ENCODE measurements at places on chromosomes 11 and 22.

DNA sequence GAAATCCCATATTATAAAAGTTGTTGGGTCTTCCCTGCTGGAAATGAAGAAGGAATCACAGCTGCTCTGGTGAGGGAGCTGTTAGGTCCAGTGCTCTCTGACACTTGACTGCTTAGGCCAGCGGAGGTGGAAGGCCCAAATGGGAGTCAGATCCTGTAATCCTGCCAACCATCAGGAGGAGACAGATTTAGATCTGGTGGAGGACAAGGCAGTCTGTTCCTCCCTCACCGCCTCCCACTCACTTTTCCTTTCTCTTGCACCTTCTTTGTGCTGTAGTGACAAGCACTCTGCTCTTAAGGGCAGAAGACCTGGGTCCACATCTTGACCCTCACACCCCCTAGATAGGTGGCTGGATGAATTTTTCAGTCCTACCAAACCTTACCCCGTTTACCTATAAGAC is 59.7 kb upstream of the CHST1 start:
- no peak for DNase-seq

- peak; percentile 78 for DNase-seq
These were observed 1219.6 kb downstream of the BRD1 start for GRCh38 chr22:48607901-48608662.

DNA sequence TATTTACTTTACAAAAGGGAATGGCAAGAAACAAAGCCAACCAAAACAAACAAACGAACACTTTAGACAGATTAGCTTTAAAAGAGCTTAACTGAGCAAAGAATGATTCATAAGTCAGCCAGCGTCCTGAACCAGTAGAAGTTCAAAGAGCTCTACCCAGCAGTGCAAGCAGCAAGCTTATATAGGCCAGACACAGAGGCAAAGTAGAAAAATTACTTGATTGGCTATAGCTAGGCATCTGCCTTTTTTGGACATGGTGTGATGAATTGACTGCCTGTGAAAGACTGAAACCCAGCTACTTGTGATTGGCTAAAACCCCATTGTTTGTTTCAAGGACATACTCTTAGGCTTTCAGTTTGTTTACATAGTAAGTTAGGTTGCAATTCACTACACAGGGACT is 2120.0 kb upstream of the RAG2 start:
- no peak for DNase-seq

DNA sequence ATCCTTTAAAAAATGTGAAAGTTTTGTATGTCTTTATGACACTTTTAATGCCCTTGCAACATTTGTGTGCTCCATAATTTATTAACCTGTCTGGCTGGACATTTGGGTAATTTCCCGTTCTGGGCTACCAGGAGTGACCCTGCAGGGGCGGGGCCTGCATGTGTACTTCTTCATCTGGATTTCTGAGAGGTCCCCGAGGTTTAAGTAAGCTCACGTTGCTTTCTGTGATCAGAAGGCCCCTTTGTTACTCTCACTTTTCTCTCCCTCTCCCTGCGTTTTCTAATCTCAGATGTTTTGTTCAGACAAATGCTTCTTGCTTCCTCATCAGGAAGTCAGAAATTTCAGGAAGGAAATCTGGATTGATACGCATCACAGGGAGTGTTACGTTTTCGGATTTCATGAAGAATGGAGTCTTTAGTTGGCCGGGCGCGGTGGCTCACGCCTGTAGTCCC is 78.9 kb upstream of the CRYBB3 start:
- DNase-seq = no peak

GRCh38 chr11:134604886-134605285 is 192.8 kb upstream of the B3GAT1 start:
- DNase-seq = no peak

DNA sequence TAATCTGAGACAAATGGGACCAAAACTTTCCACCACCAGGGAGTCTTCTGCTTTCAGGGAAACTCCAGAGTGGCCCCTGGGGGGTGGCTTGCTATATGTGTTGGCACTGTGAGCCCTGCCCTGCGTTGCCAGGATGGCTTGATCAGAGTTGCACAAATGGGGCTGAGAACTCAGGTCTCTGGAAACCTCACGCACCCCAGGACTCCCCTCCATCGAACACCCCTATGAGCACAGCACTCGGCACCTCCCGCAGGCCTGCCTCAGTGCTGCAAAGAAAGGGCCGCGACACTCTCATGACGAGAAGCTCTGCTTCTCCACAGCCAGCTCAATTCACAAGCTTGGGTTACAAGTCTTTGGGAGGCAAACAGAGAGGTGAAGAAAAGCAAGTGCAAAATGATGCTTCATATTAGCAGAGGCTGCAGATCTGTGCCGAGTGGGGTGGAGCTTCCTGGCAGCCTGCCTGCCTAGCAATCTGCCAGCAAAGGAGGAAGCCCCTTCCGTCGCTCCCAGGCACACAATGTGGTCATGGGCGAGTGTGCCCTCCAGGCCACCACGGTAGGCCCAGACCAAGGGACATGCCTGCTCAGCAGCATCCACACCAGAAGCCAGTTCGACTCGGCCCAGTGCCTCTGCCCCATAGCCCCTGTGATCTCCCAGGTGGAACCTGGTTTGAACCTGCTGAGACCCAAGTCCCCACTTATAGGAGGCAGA is 55.7 kb downstream of the MYH9 start:
- DNase-seq = peak; percentile 73

DNA sequence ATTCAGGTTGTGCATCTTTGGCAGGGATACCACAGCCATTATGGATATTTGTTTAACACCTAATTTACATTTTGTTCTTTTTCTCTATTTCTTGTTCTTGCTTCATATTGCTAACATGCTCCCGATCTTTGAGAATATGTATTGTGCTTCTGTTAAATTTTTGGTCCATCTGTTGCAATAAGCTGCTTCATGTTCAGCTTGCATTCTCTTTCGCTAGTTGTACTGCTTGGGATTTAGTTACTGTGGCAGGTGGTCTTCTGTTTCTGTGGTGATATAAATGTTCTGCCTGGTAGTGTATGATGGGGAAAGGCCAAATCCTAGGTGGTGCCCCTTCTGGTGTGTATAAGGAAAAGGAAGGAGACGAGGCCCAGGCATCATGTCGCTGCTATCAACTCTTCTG is 140.2 kb downstream of the SPON1 start:
- DNase-seq = no peak

DNA sequence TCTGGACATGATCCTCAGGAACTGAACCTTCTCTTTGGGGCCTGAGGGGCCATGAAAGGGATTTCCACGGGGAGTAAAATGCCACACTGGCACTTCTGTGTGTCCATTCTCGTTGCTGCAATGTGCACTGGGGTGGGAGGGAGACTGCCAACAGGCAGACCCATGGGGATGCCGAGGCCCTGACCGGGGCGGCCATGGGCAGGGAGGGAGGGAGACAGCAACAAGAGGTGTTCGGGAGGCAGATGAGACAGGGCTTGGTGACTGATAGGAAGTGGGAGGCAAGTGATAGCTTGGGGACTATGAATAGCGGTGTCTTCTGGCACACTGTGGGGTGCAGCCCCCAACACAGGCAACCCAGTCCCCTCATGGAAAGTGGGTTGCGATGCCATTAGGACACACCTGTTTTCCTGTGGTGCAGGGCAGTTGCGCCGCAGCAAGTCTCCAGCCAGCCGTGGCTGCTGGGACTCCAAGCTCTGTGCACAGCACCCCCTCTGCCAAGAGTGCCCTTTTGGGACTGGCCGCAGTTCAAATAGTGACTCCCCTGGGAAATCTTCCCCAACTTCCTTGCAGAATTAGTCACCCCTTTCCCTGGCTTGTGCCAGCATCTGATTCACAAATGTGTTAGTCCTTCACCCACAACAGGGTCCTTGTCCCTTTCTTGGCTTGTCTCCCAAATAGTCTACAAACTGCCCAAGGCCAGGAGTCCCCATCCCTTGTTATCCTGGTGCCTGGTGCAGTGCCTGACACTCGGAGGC is 88.8 kb downstream of the CHST1 start:
- no peak for DNase-seq

DNA sequence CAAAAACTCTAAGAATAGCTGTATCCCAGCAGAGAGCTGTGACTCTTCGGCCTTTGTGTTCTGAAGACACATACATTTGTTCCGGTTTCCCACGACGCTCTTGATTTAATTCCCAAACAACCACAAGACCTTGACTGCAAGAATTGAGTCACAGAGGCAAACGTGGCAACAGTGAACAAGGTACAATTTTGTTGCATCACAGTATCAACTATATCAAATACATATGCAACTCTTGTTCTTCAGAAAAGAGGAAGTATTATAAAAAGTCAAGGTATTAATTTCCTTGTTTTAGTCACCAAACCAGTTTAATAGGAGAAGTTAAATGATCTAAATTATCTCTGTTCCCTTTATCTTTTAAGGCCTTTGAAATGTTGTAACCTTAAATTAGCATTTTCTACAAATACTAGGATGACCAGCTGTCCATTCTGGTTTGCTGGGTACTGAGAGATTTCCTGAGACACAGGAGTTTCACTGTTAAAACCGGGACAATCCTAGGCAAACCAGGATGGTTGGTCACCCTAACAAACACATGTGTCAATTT is 11.1 kb downstream of the HPS5 start:
- DNase-seq = peak; percentile 39

GRCh38 chr11:1391165-1392075 is 1.7 kb downstream of the BRSK2 start:
- no peak for DNase-seq

GRCh38 chr11:61579676-61580270 is 1.1 kb downstream of the SYT7 start:
- DNase-seq = no peak

DNA sequence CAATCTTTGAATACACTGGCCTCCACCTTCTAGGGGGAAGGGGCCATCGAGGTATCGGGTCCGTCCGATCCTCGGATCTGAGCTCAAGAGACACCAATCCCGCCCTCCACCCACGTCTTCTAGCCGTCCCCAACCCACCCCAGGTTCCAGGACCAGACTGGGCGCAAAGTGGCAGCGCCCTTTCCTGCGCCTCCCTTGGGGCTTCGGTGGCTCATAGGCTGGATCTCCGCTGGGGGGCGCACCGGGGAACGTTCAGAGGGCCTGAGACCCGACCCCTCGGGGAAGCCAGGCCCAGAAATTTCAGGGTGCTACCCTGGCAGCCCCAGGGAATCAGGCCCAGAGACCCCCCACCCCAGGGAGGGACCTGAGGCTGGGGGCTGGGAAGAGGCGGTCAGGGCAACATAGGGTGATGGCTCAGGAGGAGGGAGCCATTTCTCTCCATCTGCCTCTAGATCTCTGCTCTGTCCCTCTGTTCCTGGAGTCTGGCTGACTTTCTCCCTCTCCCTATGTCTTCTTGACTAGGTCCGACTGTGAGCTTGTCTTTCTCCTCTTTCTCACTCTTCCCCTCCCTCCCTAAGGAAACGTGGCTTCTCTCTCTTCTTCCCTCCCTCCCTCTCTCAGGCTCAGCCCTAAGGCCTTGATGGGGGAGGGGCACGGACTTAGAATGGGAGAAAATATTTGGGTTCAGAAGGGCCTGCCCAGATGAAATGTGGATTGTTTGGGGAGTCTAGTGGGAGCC is 1.1 kb downstream of the CREB3L1 start:
- DNase-seq = peak; percentile 72

DNA sequence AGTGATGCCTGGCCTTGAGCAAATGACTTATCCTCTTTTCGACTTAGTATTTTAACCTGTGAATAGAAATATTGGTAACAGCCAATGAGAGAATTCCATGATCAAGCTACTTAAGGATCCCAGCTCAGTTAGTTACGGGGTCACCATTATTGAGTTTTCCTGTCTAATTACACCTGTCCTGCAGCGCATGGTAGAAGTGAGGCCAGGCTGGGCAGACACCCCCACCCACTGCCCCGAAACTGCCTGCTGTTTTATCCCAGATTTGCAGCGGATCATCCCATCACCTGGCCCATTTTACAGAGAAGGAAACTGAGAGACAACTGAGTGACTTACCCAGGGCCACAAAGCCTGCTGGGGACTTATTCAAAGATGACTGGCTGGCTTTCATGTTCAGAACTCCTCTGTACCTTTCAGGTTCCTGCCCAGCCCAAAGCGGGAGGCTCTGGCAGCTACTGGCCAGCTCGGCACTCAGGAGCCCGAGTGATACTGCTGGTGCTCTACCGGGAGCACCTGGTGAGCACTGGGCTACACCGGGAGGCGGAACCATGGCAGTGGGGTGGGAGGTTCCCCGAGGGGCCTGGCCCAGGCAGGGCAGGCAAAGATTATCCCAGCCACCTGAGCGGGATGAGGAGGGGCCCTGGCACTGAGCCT is 1.4 kb downstream of the MUS81 start:
- DNase-seq = no peak

DNA sequence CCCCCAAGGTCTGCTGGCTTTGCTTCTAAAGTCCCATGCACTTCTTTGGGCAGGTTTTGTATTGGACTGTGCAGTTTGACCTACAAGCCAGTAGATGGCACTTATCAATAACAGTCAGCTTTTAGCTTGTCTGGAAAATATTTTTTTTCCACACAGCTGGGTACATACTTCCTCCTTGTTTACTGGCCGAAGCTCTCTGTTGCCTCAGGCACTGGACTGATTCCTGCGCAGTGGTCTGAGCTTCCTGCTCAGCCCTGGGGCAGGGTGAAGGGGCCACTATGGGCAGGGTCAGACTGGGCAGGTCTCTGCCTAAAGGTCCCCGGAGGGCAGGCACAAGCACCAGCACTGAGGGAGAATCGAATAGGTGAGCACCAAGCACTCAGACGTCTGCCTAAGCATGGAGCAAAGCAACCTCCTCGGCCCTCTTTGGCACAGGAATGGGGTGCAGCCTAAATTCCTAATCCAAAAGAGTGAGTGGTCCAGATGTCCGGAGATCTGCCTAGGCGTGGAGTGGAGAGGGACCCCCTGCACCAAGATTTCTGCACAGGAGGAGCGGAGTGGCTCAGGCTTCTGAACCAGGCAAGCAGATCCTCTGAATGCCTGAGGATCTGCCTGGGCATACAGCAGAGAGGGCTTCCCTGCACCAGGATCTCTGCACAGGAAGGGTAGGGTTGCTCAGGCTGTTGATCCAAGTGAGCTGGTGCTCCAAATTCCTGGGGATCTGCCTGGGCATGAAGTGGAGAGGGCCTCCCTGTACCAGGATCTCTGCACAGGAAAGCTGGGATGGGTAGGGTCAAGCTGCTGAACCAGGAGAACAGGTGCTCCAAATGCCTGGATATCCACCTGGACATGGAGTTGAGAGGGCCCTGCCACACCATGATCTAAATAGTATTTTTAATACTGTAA is 105.9 kb upstream of the C11orf58 start:
- DNase-seq = no peak

GRCh38 chr22:30889996-30890480 is 78.5 kb downstream of the MORC2 start:
- no peak for DNase-seq

- DNase-seq = no peak
These were observed 114.2 kb downstream of the KCNQ1OT1 start for GRCh38 chr11:2585566-2586086.

DNA sequence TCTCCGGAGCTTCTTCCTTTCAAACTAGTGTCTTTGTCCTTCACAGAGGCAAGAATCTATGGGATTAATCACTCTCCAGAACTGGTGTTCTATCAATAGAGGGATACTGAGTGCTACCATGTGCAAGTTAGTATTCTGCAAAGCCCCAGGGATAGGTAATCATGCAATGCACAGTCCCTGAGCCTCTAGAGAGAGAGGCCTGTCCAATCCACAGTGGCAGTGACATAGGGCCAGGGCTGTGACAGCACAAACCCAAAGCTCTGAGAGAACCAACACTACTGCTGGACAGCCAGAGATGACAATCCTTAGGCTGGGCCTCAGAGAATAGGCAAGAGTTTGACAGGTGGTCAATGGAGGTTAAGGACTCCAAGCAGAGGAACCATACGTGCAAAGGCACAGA is 66.8 kb upstream of the USP47 start:
- DNase-seq = no peak
